ENCODE measurements at places on chromosomes 13 and 19.
A peak's percentile ranks its signal among the peaks of the same experiment; 100 is the strongest.

GRCh38 chr19:15730538-15730937 is 2.7 kb downstream of the OR10H2 start:
- no peak for DNase-seq

- DNase-seq, result no peak
These were observed 103.9 kb upstream of the SOX21 start for GRCh38 chr13:94816256-94816655.

DNA sequence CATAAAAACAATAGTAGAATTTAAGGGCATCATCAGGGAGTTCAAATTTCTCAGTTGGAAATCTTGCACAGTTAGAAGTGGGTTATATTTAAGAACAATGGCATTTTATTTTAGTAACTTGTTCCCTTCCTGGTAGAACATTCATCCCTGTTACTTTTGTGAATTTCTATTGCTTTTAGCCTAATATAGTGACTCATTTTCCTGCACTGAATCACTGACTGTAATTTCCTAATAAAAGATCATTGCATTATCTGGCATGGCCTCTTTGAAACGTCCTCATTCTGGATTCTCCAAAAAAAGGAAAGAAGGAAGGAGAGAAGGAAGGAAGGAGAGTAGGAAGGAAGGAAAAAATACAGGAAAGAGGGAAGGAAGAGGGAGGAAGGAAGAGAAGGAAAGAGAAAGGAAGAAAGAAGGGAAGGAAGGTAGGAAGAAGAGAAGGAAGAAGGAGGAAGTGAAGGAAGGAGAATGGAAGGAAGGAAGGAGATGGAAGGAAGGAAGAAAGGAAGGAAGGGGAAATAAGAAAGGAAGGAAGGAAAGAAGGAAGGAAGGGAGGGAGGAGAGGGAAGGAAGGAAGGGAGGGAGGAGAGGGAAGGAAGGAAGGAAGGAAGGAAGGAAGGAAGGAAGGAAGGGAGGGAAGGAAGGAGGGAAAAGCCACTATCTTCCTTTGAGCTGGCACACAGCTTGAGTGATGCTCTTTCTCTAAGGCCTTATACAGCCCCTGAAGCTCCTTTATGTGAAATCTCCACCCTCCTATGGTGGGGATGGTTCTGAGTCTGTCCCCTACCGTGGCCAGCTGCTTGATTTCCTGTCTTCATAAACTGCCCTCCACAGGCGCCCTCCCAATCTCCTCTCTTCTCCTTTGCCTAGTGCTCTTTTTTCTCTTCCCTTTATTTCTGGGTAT is 29.8 kb upstream of the TM9SF2 start:
- no peak for DNase-seq

- DNase-seq, result no peak
These were observed 63.4 kb downstream of the TEX29 start for GRCh38 chr13:111383591-111384440.

GRCh38 chr19:48921721-48922500 is 11.6 kb upstream of the DHDH start:
- no peak for DNase-seq

GRCh38 chr13:90792335-90792734 is 555.2 kb upstream of the MIR17HG start:
- DNase-seq, result no peak

DNA sequence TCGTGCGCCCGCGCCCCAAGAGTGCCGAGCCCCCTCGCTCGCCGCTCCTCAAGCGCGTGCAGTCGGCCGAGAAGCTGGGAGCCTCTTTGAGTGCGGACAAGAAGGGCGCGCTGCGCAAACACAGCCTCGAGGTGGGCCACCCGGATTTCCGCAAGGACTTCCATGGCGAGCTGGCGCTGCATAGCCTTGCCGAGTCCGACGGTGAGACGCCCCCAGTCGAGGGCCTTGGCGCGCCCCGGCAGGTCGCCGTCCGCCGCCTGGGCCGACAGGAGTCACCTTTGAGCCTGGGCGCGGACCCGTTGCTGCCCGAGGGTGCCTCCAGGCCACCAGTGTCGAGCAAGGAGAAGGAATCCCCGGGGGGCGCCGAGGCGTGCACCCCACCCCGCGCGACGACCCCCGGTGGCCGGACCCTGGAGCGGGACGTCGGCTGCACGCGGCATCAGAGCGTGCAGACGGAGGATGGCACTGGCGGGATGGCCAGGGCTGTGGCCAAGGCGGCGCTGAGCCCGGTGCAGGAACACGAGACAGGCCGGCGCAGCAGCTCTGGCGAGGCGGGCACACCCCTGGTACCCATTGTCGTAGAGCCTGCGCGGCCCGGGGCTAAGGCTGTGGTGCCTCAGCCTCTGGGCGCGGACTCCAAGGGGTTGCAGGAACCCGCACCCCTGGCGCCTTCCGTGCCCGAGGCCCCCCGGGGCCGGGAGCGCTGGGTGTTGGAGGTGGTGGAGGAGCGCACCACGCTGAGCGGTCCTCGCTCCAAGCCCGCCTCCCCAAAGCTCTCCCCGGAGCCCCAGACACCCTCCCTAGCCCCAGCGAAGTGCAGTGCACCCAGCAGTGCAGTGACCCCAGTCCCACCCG is 7.1 kb downstream of the DNASE2 start:
- DNase-seq, result no peak

- no peak for DNase-seq
These were observed at the start of gene GPC5 for GRCh38 chr13:91398413-91399188. Gene GPC5, plus strand, starts transcription at chr13:91398621.

DNA sequence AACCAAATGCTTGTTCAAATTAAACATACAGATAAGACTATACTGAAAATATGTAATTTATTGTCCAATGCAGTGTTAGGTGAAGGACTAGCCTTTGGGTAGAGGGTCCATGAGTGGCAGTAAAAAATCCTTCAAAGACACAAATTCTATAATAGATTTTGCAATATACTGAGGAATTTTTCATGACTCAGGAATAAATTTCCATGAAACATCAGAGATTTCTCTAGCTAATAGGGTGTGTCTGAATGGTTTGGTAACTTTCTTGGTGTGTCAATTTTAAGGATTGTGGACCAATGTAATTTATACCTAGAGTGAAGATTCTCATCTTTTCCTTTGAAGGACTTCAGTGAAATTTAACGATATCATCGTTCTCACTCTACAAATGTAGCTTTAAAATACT is 546.7 kb downstream of the SLITRK5 start:
- DNase-seq, result no peak

GRCh38 chr19:32173836-32174235 is 171.6 kb upstream of the ZNF507 start:
- DNase-seq, result no peak

GRCh38 chr19:54888239-54888638 is 14.2 kb downstream of the FCAR start:
- no peak for DNase-seq

DNA sequence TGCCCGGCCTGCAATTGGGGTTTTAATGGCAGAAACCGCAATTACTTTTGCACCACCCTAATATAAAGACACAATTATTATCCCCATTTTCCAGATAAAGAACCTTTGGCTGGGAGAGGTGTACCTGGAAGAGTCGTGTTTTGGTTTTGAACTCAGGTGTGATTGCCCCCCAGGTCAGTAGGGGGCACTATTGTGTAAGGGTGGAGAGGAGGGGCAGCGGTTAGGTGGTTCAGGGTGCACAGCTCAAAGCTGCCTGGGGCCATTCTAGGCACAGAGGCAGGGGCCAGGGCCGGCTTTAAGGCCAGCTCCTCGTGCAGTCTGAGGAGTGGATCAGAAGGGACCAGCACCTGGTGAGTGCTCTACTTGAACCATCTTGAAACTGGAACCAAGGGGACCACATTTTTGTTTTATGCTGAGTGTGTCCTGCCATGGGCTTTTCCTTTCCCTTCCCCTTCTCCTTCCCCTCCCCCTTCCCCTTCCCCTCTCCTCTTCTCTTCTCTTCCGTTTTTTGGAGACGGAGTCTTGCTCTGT is 5.8 kb upstream of the FCGRT start:
- peak; percentile 47 for DNase-seq

- DNase-seq, result peak; percentile 28
These were observed at the start of gene PIP5K1C for GRCh38 chr19:3700242-3701032. Gene PIP5K1C, minus strand, starts transcription at chr19:3700468. Its CDS starts 78 bp downstream, at chr19:3700390.

DNA sequence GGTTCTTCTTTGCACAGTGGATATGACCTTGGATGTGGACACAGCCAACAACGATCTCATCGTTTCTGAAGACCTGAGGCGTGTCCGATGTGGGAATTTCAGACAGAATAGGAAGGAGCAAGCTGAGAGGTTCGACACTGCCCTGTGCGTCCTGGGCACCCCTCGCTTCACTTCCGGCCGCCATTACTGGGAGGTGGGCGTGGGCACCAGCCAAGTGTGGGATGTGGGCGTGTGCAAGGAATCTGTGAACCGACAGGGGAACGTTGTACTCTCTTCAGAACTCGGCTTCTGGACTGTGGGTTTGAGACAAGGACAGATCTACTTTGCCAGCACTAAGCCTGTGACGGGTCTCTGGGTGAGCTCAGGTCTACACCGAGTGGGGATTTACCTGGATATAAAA is 9.4 kb downstream of the RFPL4AL1 start:
- no peak for DNase-seq

DNA sequence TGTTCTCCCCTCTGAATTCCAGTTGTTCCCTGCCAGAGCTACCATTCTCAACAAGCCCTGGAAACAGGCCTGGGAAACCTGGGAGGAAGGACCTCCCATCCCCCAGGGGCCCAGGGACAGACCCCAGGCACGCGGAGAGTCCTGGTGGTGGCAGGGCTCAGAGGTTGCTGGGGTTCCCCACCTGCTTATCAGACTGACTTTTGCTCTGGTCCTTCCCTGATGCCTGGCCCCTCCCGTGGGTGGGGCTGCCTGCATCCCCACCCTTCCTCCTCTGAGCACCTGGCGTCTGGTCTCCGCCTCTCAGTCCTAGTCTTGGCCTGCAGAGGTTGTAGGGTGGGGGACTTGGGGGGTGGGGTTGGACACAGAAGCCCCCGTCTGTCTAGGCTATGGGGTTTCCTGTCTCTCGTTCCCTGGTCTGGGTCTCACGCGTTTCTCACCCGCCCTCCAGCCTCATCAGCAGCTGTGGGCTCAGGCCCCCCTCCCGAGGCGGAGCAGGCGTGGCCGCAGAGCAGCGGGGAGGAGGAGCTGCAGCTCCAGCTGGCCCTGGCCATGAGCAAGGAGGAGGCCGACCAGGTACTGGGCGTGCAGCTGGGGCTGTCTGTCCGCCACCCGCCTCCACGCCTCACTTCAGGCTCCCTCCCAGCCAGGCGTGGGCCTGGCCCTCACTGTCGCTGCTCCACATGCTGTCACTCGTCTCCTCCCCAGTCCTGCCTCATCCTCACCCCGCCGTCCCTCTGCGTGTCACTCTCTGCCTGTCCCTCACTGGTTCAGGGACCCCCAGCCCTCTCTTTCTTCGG is 13.6 kb downstream of the EPN1 start:
- DNase-seq, result no peak

- DNase-seq, result no peak
These were observed 180.6 kb upstream of the SOX1 start for GRCh38 chr13:111886217-111886945.

GRCh38 chr19:54319049-54319448 is 6.1 kb upstream of the LILRA5 start:
- DNase-seq, result no peak

DNA sequence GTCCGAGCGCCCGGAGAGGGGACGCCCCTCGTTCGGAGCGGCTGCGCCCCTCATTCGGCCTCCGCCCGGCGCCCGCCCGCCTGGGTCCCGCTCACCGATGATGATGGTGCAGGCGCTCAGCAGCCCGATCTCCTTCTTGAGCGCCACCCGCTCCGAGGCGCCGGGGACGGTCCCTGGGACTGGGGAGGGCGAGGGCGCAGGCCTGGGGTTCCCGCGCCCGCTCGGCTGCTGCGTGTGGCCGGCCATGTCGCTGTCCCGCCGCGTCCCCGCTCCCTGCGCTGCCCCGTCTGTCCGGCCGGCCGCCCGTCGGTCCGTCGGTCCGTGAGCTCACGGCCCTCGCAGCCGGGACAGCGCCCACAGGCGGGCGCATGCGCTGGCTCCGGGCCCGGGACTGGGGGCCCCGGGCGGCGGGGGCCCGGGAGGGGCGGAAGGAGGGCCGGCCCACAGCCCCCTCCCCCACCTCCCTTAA is at the start of gene SLC7A10:
TSS of gene SLC7A10 (minus strand) at position 393 of the 469 bp plus-strand sequence. CDS start at position 246, 147 bp downstream.
- DNase-seq, result no peak

- no peak for DNase-seq
These were observed 421.7 kb downstream of the HS6ST3 start for GRCh38 chr13:96511587-96511986.

DNA sequence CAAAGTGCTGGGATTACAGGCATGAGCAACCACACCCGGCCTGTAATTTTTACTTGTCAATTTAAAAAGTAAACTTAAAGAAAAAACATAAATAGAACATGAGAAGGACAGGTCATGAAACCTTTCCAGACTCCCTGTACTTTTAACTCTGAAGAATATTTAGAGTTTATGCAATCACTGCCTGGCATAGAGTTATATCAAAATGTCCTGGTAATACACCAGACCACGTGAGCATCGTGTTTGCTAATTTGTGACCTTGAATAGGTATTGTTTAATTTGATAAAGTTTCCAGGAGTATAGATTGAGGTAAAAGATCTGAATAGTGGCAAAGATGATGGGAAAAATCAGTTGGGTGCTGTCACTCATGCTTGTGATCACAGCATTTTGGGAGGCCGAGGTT is 81.2 kb upstream of the RNF113B start:
- DNase-seq, result no peak

DNA sequence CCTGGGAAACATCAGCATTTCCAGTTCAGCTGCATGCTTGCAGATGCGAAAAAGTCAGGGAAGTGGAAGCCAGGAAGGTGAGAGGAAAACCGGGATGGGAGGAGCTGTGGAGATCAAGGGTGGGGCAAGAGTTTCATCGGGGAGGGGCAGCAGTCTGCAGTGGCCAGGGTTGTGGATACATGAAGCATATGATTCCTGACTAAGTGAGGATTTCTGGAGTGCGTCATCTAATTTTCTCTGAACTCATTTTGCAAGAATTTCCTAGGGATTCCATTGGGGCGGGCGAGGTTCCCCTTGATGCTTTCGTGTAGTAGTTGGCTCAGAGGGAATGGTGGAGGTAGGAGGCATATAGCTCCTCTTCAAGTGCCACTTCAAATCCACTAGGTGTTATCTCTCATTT is 344.1 kb upstream of the TMTC4 start:
- DNase-seq, result no peak

- no peak for DNase-seq
These were observed 2504.6 kb downstream of the PCDH9 start for GRCh38 chr13:64725492-64725891.

DNA sequence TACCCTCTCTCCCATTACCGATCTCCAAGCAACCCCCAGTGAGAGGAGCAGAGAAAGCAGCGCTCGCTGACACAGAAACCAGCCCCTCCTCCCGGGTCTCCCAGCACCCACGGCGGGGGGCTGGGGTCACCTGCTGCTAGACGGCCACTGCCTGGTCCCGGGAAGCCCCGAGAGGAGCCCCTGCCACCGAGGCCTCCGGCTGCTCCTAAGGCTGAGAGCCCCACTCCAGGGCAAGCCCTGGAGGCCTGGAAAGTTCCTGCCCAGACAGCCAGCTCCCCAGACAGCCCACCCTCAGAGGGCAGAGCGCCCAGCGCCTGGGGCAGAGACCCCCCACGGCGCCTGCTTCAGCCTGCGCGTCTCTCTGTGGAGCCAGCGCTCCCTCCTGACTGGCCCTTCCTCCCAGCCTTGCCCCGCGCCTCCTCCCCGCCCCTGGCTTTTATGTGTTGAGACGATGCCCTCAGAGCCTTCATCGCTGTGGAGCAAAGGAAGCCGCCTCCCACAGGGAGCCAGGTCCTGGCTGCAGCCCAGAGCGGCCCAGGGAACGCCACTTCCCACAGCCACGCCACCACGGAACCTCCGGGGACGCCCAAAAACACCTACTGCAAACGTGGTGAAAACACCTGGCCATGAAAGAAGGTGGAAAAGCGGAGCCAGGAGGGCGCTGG is 51.1 kb downstream of the MLLT1 start:
- no peak for DNase-seq

All from NCI-H1694 (cell line).